ENCODE measurements at places on chromosomes 3 and 15.

DNA sequence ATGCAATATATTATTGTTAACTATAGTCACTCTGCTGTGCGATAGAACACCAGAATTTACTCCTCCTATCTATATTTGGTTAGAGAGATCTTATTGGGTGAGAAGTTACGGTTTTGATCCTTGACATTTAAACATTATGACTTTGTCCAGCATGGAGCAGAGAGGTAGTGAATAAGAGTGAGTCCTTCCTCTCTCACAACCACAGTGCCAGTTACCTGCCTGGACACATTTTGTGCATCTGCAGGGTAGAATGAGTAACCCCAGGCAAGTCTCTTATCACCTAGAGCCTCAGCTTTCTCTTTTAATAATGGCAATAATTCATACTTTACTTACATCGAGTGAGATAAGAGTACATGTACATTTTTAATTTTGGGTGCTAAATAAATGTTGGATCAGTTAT, 24.1 kb downstream of the KAT2B start:
- DNase-seq: no peak

DNA sequence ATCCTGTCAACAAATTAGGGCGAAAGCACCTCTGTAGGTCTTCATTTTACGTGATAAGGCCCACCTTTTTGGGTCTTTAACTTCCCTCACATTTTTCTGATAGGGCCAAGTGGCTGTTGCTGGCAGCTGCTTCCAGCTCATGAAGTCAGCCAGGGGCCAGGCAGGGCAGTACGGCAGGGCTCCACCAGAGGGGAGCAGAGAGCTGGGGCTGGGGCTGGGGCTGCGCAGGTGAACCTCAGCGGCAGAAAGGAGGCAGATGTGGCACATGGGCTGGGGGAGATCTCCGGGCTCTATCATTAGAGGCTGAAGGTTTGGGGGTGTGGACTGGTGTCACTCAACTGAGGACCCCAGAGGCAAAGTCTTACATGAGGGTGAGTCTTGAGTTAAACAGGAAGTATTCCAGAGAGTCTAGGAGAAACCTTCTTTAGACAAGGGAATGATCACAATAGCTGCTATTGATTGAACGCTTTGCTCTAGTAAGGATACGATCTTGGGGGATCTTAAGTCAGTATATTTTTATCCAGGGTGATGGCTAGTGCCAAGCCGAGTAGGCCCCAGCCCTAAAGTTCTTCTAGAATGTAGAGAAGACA, 62.8 kb upstream of the MEX3B start:
- DNase-seq: no peak

- DNase-seq: no peak
Observed at GRCh38 chr15:70259640-70260508, 162.2 kb upstream of the TLE3 start.

GRCh38 chr3:159971311-159971710, 17.3 kb upstream of the IL12A start:
- DNase-seq: no peak

- DNase-seq: no peak
Observed at GRCh38 chr3:131353986-131354385, 27.6 kb upstream of the NUDT16 start.

DNA sequence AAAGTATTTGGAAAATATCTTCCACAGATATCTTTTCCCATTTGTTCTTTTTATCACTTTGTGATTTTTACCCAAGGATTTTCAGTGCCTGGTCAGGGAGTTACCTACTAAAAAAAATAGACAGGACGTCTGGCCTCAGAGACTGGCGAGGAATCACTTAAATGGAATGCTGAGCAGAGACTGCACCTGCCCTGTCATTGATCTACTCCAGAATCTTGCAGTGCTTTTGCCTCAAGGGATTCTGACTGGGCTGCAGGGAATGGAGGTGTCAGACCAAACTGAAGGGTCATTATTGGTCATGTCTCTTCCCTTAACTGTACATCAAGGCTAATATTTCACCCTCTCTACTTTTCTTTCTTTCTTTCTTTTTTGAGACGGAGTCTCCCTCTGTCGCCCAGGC, 12.1 kb upstream of the RYR3 start:
- no peak for DNase-seq

DNA sequence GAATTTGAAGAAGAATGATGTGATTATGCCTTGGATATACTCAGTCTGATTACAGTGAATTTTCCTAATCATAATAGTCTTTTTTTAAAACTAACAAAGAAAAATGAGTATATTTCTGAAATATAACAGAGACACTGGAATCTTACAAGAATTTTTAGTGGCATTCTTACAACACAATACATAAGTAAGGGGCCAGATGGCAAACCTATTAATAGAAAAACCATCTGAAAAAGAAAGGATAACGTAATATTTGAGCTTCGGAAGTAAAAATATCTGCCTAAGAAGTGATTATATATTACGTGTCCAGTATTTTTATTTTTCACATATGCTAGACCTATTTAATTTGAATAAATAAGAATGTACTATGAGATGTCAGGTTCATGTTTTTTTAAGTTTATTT, 452.8 kb downstream of the NAALADL2 start:
- no peak for DNase-seq

- DNase-seq: no peak
Observed at GRCh38 chr15:96341513-96342405, 11.3 kb downstream of the NR2F2 start.
